ENCODE measurements at places on chromosomes 2 and 18.

DNA sequence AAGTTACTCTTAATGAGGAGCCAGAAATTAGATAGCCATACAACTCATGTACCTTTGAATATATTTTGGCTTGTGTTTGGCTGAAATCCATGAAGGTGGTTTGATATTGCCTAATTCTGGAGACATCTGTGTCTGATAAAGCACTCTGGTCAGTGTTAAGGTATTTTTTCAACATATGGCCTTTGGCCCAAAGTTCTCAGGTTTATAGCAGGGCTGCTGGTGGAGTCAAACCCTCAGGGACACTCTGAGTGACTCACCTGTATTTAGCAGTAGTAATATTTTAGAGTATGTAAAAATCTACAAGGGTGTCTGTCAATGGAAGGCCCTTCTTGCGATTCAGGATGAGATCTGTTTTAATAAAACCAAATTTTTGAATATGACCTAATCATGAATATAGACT lies 666.5 kb downstream of the SLC4A3 start:
- no peak for DNase-seq

DNA sequence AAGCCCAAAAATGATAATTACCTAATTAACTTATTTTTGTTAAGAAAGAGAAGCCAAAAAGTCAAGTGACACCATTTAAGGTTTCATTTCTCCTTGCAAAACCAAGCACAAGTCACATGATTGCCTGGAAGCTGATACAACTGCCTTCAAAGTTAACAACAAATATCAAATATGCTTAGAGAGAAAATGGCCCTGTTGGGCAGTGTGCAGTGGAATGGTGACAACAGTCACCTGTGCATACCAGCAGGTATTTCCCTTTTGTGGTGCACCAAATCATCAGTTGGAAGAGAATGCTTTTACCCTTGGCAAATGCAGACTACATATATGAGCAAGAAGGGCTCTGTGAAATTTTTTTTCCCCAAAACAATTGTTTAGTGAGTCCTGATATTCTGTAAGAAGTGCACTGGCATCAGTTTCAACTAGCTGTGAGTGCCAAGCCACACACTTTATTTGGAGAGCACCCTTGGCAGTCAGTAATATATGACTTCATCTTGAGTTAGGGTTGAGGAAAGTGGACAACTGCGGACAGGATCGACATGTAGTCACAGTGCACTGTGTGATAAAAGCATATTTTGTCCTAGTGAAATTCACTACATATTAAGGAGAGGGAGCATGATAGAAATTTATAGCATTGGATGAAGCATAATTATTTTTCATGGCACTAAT lies 74.9 kb upstream of the DOCK10 start:
- no peak for DNase-seq

DNA sequence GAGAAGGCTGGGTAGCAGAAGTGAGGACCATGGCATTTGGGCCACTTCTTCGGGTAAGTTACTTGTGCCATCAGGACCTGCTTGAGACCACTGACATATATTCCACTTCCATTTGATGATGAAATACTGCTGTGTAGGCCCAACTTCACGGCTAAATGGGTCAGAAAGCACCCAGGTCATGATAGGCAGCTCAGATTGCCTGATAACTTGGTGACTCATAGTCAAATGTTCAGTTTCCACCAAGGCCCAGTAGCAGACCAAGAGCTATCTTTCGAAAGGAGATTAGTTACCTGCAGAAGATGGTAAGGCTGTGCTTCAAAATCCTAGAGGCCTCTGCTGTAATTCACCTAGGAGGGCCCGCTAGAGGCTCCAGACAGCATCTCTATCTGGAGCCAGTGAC lies 31.8 kb upstream of the MEX3C start:
- DNase-seq = no peak

GRCh38 chr18:48813833-48814489 lies 136.8 kb downstream of the SMAD7 start:
- DNase-seq = no peak

DNA sequence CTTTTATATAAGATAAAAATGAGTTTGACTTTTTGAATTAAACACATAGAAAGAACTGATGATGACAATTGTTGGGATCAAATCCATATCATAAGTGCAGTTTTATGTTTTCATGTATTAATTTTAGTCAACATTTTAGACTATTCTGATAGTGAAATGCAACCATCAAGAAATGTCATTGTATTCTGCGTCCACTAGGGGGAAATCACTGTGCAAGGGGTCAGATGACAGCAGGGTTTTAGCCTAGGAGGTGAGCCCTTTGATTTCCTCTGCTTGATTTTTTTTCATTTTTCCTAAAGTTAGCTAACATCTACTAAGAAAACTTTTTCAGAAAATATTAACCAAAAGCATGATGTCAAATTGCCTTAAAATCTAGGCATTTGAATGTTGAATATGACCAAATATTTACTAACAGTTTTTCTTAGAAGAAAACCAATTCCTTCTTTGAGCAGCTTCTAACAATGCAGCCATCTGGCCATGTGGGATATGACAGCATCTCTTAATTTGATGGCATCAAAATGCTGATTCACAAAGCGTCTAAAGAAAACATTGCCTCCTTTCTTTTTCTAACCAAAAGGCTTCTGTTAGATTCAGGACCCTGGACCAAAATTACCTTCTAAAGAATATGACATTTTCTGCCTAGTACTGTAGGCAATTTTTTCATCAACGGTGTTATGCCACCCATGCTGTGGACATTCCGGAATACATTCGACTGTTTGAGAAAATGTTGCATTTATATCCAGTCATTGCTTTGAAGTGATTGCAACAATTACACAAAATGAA lies 141.5 kb downstream of the SPHKAP start:
- peak; percentile 22 for DNase-seq

DNA sequence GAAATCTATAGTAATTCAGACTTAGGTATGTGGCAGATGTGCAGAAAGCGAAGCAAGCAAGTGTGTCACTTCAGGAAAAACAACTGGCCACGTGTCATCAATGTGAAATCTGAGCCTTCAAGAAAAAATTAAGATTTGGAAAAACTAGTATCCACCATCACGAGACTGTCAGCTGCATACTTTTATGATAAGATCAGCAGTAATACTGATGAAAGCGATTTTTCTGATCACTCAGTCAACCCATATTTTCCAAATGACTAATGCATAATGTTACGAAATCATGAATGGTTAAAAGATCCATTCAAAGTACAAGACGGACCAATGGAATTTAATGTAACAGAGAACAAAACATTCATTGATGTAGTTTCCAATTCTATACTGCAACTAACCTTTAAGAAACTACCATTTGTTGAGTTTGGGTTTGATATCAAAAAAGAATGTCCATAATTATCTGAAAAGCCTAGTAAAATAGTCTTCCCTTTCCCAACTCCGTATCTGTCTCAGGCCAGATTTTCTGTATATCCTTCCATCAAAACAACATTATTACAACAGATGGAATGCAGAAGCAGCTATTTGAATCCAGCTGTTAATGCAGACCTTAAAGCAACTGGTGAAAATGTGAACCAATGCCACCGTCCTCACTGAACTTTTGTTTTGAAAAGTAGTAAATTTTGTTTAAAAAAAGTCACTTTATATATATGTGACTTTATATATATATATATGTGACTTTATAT lies 17.0 kb upstream of the BCL2 start:
- DNase-seq = no peak

GRCh38 chr2:73323551-73323950 lies 30.2 kb upstream of the EGR4 start:
- no peak for DNase-seq

- DNase-seq = no peak
Observed at GRCh38 chr2:197201874-197202273, 108.7 kb downstream of the ANKRD44 start.

DNA sequence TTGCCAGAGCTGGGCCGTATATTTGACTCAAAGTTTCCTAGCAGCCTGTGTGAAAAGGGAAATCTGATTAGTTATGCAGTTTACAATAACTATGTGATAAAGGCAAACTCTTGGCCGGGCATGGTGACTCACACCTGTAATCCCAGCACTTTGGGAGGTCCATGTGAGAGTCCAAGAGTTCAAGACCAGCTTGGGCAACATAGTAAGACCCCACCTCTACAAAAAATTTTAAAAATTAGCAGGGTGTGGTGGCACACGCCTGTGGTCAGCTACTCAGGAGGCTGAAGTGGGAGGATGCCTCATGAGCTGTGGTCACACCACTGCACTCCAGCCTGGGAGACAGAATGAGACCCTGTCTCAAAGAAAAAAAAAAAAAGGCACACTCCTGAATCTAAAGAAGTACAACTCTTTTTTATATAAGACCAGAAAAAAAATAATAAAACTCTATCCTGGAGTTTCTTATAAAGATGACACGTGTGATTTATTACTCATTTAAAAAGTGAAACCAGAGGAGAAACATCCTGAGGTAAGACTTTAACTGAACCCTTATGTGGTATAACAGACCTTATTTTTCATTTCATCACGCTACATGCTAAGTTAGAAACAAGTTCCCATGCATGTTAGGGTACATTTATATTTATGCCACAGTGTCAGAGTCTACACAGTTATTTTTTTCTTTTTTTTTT lies 32.6 kb upstream of the KCMF1 start:
- DNase-seq = no peak

GRCh38 chr2:81747481-81748070 lies 1443.0 kb upstream of the LRRTM1 start:
- no peak for DNase-seq

DNA sequence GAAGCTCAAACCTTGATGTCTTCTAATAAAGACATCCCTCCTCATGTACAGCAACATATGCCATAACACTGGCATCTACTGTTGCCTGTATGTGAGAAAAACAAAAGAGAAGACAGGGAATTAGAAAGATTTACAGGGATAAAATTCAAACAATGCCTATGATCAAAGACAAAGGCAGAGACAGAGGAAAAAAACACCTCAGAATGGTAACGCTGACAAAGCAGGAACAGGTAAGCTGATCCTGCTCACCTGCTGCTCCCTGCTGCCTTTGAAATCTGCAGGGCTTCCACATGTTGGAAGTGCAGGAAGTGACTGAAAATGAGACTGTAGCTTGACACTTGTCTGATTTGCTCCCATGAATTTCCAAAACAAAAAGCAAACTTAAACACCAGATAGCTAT lies 90.2 kb upstream of the DNAJC10 start:
- DNase-seq = no peak

DNA sequence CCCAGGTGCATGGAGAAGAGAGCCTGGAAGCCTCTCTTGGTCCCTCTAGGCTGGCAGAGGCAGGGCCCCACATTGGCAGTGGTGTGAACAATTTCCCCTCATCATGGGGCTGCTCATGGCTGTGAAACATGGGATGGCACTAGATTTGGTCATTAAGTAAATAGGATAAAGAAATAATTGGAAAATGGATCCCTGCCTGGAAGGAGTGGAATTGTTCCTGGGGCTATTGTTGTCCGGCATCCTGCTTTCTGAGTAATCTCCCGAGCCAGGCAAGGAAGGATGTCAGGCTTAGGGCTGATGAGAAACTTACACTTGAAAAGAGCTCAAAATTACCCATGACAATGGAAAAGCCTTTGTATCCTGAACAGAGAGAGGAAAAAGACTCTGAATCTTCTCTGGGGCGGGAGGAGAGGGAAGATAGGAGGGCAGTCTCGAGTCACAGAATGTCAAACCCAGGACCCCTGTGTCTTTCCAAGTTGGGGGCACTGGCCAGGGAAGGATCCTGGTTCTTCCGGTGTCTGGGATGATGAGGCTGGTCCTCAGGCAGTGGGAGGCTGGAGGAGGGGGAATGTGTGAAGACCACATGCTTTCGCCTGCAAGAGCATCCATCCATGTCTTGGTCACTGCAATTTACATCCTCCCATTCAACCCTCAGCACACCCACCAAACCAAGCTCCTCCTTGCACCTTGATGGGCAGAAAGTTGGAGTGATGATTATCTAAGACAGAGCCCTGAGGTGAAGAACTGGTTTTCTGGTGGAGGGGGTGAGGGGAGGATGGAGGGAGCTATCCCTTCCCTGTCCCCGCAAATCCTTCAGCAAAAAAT lies 27.1 kb upstream of the STEAP3 start:
- no peak for DNase-seq

GRCh38 chr2:113224647-113225236 lies 51.0 kb downstream of the PSD4 start:
- no peak for DNase-seq

- no peak for DNase-seq
Observed at GRCh38 chr2:57760381-57760801, 286.2 kb upstream of the VRK2 start.

DNA sequence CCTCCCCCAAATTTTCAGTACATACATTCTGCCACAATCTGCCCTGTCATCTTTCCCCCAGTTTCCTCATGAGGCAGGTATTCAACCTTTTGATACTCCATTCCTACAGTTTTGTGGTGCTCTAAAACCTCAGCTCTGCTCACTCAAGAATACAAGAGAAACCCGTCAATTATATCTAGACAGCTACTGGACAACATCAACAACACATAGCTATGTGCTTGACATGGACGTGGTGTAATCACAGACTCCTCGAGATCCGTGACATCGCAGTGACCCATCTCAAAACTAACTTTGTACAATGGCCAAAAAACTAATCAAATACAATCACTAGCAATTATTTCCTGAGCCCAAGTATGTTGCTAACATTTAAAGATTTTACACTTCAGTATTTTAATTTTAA lies 23.6 kb downstream of the WDSUB1 start:
- DNase-seq = no peak

DNA sequence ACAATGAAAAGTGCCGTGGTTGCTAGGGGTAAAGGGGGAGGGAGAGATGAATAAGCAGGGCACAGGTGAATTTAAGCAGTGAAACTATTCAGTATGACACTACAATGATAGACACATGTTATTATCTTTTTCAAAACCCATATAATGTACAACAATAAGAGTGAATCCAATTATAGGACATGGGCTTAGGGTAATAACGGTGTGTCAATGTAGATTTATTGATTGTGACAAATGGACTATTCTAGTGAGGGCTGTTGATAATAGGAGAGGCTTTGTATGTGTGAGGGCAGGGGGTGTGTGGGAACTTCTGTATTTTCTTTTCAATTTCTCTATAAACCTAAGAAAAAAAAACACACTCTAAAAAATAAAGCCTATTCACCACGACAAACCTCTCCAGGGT lies 223.8 kb downstream of the RIT2 start:
- DNase-seq = no peak

GRCh38 chr2:207176247-207176646 lies 10.5 kb upstream of the KLF7 start:
- DNase-seq = no peak

- DNase-seq = peak; percentile 83
Observed at GRCh38 chr2:84905181-84906107, at the start of gene TMSB10. TMSB10 (plus strand) TSS chr2:84905656.

- no peak for DNase-seq
Observed at GRCh38 chr2:169507698-169508097, 1.8 kb upstream of the KLHL41 start.

DNA sequence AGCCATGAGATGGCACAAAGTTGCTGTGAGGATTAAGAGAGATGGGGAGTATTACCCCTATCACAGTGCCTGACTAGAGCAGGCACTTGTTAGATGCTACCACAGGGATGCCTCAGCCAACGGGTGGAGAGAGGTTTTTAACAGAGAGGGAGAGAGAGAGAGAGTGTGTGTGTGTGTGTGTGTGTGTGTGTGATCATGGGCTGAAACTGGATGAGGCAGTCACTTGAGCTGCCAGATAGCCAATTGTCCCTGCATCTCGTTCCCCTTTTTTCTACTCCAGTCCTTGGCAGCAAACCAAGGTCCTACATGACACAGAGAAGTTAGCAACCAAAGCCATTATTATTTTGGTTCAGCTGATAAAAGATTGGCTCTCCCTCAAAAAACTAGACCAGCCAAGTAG lies 3.0 kb downstream of the CD8A start:
- no peak for DNase-seq

All from SK-N-DZ (cell line).